ENCODE measurements at places on chromosomes 4 and X.

DNA sequence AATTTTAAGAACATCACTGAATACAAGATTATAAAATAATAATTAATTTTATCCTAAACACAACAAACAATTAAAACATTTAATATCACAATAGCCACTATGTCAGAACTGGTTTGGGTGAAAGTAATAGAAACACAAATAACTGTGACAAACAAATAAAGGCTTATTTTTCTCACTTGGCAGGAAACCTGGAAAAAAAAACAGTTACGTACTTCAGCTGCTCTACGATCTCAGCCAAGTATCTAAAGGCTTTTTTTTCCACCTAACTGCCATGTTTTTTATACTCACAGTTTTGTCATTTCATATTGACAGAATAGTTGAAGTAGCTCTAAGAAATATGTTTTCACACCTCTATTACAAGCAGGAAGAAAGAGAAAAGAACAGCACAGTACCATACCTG is 284.8 kb upstream of the INTU start:
- DNase-seq, result no peak

DNA sequence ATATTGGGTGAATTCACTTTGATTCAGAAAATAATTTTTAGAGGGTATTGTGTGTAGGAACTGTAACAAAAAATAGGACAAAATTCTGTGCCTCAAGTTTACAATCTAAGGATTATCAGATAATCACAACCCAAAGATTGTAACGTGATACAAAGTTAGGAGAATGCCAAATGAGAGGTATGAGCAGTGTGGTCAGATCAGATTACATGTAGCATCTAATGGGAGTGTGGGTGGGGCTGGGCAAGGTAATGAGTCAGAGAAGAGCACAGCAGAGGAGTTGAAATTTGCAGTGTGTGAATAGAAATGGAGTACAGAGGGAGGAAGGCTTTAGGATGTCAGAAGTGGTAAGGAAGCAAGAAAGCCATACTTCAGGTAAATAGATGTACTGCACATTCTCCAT is 103.4 kb upstream of the TEX13A start:
- no peak for DNase-seq

- no peak for DNase-seq
These were observed 746 bp downstream of the PPAT start for GRCh38 chr4:56434599-56435139.

DNA sequence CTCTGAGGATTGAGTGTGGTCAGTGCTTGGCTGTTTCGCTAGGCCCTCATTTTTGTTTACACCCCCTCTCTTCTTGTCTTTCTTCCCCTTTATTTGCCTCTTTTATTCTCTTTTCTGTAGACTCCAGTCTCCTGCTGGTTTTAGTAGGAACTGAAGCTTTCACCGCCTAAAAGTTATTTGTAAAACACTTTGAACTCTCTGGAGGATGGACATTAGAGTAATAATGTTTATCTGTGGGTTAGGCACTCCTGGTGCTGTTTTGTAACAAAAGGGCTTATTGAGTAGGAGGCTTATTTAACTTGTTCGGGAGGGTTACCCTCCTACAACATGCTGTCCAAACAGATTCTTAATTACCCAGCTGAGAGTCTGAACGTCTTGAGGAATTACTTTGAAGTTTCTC is 1.6 kb upstream of the ARHGAP10 start:
- no peak for DNase-seq

- DNase-seq, result no peak
These were observed 18.5 kb downstream of the HERC3 start for GRCh38 chr4:88610771-88611170.

GRCh38 chrX:74292808-74293123 is 11.2 kb upstream of the ZCCHC13 start:
- DNase-seq, result no peak

GRCh38 chrX:119654112-119654531 is 38.8 kb downstream of the SEPTIN6 start:
- DNase-seq, result no peak

DNA sequence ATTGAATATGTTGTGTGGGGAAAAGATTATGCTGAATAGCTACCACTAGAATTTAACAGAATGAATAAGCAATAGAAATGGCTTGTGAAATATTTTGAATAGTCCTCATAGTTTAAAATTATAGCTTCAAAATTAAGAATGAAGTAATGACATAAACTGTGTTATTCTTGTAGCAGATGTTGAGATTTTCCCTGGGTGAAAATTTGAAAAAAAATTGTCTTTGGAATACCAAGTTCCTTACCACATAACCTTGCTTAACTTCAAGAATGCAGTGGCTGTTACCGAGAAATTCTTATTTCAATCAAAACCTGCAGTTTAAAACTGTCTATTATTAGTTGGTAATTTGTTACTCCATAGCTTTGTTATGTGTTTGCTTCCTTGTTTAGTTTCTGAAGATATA is 1268.6 kb downstream of the RAPGEF2 start:
- no peak for DNase-seq

DNA sequence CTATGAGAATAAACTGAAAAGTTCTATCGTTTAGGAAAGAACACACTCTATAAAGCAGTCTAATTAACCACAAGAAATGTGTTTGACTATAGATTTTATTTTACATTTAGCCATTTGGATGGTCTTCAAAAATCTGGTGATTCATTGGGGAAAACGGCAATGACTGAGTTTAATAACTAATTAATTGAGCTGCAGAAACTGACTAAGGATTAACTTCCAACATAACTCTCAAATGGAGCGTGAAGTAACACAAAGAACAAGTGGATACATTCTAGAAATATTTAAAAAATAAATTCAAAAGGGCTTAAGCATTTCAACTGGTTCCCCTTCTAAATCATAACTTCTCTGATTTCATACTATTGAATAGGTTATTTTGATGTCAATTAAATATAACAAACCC is 1582.4 kb downstream of the PCDH18 start:
- DNase-seq, result no peak

DNA sequence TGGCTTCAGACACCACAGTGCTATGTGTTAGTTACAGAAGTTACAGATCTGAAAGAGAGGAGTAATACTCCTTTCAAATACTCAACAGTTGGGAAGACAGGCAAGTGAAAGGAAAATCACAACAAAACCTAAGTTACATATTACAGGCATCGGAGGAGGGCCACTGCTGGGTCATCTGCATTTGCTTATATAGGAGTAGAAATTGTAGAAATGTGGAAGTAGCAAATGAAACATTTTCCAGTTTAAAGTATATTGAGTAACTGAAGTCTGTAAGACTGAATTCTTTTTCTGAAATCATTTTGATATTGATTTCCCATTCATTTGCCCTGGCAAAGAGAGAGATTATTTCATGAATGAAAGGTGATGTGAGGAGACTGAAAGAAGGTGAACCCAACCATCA is 201.7 kb downstream of the SPRY1 start:
- DNase-seq, result no peak

DNA sequence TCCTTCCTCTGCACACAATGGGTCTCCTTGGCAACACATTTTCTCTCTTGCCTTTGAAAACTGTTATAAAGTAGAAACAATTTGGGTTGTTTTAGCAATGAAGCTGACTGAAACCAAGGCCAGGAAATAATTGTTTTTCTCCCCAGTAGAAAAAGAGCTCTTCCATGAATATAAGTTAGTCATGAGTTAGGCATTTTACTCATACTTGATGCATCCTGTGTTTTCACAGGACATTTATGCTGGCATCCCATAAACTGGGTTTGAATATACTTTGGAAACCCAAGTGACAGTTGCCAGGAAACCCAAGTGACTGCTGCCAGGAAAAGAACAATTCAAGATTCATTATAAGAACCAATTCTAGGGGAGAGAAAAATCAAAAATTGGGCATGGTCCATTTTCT is 128.6 kb upstream of the NPY2R start:
- DNase-seq, result no peak

DNA sequence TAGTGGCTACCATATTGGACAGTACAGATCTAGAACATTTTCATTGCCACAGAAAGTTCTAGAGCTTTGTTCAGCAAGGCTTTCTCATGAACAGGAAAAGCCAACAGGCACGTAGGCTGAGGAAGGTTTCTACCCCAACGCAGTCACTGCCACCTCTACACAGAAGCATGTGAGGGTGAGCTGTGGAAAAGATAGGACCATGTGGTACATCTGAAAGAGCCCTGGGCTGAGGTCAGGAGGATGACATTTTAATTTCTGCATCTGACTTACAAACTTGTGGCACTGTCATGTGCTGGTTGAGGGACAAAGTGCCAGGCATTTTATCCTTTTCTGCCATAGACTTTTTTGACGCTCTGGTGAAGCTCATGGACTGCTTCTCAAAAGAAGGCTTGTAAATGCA is 454.2 kb downstream of the BCOR start:
- DNase-seq, result no peak

DNA sequence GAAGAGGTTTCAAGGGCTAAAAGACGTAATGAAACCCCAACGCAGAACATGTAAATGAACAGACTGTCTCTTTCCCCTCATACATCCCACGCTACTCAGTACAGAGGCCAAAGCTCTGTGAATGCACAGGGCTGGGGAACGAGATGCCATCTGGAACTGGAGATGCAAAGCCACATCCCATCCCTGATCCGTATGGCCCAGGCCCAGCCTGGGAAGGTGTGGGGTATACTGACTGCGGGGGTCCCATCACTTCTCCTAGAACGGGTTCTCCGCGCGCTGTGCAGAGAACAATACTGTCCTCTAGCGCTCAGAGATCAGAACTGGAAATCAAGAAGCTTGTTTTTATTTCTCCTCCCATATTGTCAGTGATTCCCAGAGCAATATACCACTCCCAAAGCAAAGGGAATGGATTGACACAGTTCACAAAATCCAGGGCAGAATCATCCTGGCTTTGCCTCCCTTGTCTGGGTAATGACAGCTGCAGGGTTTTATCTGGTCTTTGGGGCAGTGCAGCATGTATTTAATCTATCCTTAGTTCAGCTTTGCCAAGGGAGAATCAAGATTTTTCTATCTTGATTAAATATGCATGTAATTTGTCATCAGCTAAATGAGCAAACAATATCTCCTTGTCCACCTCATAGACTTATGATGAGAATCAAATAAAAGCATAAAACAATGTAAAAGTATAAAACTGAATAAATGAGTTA is 47.3 kb upstream of the TLR3 start:
- no peak for DNase-seq

- DNase-seq, result no peak
These were observed 5.4 kb upstream of the NAA11 start for GRCh38 chr4:79331126-79331876.

GRCh38 chrX:41086627-41086932 is 1.3 kb downstream of the USP9X start:
- DNase-seq, result no peak

GRCh38 chr4:125732632-125733031 is 417.9 kb downstream of the FAT4 start:
- DNase-seq, result no peak

DNA sequence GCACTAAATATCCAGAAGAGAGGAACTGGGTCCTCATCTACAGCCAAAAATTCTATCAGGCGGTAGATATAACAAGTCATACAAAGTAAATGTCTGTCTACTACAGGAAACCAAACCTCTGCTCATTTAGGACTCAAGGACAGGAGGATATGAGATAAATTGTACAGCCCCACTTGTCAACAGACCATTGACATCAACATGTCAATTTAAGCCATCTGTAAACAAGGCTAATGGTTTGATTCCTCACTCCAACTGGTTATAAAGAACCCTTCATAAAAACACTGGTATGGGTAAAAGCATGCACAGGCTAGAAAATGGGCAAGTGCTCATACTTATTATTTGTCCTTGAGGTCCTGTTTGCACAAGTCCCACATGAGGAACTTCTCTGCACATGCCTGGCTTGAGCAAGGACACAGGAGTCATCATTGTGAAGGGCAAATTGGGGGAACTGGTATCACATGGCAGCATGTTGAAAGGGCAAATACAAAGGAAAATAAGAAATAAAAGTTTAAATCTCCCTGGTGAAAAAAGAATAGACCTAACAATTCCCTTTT is 13.2 kb downstream of the RTL8B start:
- DNase-seq, result no peak

DNA sequence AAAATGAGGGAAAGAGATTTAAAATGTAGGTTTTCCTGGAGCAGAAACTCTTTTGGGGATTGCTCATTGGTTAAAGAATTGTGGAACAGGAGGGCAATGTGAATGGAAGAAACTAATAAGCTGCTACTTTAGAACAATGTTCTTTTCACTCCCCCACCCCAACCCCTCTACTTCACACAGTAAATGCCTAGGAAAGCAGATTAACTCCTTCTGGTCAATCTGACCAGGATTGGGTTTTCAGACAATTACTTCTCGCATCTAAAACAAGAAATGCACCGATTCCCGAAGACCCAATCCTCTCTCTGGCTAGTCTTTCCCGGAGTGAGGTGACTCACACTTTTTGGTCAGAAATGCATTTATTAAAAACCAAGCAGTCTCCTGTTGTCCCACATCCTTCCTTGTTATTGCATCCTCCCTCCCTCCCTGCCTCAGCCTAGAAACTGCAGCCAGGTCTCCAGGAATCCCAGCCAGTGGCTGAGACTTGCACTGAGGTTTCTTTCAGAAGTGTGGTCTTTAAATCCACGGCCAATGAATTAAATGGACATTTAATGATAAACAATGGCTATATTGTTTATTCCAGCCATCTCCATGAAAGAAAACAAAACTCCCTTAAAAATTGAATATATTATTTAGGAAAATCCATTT is 21.4 kb downstream of the MFAP3L start:
- no peak for DNase-seq

- DNase-seq, result no peak
These were observed 792.2 kb downstream of the ADGRL3 start for GRCh38 chr4:61992351-61992750.

DNA sequence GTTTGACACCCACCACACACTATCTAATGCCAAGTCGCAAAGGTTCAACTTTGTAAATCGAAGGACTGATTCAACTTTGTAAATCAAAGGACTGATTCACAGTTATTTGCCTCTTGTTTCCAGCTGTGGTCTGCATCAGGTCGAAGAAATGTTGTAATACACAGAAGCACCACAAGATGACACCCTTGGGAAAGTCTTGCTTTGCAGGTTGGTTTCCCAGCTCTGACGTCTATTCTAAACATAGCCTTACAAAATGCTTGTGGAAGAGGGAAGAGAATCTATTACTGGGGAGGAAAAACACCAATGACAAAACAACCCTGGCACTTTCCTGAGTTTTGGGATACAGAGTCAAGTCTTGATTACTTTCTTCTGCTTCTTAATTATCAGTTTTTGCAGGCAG is 35.3 kb downstream of the SUPT20HL1 start:
- DNase-seq, result peak; percentile 9

DNA sequence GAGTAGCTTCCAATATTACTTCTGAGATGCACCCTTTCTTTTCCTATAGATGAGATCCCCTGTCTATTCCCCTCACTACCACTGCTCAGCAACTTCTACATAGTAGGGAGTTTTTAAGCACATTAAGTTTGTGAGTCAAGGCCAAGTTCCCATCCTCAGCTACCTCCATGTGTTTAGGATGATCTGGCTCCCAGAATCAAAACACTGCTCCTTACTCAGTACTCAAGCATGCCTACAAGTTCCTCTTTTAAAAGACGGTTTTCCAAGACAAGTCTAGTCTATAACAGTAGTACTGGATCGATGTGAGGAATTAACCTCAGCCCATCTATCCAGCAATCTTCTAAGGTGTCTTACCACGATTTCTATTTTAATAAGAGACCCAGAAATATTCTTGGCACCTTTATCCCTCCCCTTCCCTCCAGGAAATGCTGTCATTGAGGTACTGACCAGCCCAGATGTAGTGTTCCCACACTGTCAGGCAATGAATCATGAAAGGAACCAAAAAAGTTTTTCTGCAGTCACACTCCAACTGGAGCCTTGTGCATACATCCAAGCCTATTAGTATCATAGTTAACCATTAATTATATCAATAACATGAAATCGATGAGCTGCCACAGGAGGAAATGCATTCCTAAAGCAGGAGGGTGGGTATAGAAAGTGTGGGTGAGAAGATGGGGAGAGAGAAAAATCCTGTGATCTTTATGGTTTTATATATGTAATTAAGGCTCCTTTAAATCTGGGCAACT is 29.6 kb downstream of the AREG start:
- no peak for DNase-seq

Data from stimulated activated CD8-positive, alpha-beta memory T cell treated with anti-CD3 and anti-CD28 coated beads, Interleukin-7, amount 100 ng/mL, for 1 hour (primary cell).